ENCODE measurements at places on chromosomes 7 and 10.

- peak; percentile 3 for DNase-seq
Measured at GRCh38 chr7:27339478-27339877, 96.9 kb downstream of the EVX1 start.

GRCh38 chr10:7572391-7572790 is 94.4 kb downstream of the ITIH5 start:
- no peak for DNase-seq

DNA sequence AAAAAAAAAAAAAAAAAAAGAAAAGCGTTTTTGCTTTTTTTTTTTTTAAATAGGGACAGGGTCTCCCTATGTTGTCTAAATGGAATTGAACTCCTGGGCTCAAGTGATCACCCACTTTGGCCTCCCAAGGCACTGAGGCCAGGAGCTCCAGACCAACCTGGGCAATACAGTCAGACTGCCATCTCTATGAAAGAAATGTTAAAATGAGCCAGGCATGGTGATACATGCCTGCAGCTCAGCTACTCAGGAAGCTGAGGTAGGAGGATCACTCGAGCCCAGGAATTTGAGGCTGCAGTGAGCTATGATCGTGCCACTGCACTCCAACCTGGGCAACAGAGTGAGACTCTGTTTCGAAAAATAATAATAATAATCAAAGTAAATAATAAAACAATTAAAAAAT is 16.5 kb upstream of the LMTK2 start:
- DNase-seq, result no peak

DNA sequence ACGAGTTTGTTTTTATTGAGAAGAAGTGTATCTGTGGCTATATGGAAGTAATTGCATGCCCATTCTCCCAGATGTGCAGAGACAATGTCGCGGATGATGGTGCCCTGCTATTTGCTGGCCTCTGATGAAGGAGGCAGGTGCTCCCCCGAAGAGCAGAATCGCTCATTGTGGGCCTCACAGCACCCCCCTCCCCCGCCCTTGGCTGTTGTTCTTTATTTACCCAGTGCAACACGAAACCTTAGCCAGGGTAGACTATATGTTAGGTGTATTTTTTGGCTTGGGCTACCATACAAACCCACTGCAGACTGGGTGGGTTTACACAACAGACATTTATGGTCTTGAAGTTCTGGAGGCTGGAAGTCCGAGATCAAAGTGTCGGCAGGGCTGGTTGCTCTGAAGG is 3.4 kb upstream of the ADCY1 start:
- no peak for DNase-seq

DNA sequence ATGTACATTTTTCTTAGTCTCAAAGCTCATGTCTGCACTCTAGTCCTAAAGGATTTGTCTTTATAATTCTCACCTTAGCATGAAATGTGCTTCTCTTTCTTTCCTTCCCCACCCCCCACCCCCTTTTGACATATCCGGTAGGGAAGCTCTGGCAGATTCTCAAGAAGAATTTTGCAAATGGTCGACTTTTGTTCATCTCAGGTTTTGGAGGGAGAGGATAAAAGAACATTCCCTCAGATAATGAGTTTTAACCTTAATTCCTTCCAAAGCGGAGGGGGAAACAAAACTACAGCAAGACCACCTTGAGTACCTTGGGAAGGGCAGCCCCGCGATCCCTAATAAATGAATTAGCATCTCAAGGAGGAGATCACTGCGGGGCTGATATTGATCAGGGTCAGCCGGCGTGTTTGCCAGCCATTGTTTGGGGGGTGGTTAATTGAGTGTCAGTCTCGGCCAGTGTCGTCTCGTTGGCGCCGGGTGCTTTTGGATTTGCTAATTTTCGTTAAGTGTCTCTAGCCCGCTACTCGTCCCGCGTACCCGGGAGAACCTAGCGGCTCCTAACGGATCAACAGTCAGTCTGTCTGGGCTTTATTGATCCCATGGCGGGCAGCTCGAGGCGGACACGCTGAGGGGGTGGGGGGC is 874 bp upstream of the BAMBI start:
- DNase-seq, result no peak

GRCh38 chr7:34362621-34363020 is 295.4 kb upstream of the NPSR1 start:
- no peak for DNase-seq

DNA sequence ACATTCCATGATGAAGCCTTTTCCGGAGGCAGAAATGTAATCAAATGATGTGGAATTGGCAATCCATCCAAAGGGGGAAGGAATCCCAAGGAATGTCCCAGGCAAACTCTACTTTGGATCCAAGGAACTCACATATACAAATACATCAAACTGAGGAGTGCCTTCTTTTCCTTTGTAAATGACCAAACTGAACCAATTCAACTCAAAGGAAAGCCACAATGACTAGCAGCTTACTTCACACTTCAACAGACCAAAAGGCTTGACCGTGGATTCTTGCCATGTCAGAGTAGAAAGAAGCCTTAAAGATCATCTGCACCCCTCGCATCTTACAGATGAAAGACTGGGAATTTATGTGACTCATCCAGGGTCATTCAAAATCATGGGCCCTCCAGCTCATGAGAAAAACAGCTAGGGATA is 79.7 kb upstream of the MACROH2A2 start:
- peak; percentile 72 for DNase-seq

- DNase-seq, result peak; percentile 71
Measured at GRCh38 chr7:6242561-6242960, 29.9 kb downstream of the CYTH3 start.

DNA sequence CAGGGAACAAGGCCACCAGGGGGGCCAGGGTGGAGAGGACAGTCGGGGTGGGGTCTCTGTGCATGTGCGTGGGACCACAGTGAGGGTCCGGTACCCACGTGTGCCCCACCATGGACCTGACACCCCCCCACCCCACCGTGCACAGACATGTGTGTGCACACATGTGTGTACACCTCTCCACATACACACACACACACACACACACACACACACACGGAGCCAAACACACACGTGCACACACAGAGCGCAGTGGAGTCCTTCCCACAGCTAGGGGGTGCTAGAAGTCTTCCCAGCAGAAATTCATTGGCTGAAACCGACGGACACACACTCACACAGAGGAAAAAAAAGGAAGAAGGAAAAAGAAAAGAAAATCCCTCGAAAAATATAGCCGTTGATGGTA is 42.8 kb upstream of the GNA12 start:
- peak; percentile 84 for DNase-seq

- DNase-seq, result peak; percentile 94
Measured at GRCh38 chr7:46291601-46292150, 370.6 kb upstream of the IGFBP3 start.

DNA sequence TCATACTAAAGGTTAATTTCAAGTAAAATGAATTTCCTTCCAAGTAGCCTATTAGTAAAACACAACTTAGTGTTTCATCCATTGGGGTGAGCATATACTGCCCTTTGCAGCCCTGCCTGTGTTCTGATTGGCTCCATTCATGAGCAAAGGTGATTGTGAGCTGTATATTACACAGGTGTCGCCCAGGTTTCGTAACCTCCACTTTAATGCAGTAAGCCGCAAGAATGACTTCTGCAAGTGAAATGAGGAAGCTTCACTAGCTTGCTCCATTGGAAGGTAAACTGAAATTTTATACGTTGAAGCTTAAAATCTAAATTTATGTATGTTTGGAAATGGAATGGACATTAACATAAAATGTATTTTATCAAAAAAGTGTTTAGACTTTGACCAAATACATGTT is 24.4 kb downstream of the MTURN start:
- DNase-seq, result no peak

DNA sequence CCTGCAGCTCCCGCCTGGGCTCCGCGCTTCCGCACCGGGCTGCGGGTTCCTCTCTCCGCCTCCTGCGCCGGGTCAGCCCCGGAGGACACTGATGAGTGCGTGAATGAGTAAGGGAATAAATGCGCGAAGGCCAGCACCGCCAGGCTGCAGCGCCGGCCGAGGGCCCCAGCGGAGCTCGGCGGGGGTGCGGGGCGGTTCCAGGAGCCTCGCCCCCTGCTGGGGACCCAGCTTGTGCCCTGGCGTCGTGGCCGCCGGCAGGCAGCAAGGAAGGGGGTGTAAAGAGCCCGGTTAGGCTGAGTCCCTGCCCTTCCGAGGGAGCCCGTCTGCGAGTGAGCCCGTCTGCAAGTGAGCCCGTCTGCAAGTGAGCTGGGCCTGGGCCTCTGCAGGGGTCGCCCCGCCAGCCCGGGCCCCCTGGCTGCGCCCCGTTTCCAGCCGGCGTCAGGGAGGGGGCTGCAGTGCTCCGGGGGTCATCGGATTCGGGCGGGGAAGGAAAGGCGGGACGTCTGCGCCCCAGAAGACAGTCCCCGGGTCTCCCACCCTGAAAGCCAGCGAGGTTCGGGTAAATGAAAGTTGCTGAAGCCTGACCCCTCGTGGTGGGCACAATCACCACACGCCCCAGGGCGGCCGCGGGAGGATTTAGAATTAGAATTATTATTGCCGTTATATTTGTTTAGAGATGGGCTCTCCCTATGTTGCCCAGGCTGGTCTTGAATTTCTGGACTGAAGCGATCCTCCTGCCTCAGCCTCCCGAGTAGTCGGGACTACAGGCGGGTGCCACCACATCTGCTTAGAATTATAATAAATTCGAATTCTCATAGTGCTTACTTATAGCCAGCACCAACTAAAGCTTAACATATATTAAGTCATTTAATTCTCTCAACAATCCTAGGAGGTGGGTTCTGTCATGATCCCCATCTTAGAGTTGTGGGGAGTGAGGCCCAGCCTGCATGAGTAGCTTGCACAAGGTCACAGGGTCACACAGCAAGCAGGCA is 8.6 kb upstream of the CRYGN start:
- DNase-seq, result peak; percentile 59

- no peak for DNase-seq
Measured at GRCh38 chr7:72152161-72153131, 259.7 kb downstream of the CALN1 start.

GRCh38 chr10:131862548-131862947 is 38.3 kb upstream of the PPP2R2D start:
- DNase-seq, result no peak

DNA sequence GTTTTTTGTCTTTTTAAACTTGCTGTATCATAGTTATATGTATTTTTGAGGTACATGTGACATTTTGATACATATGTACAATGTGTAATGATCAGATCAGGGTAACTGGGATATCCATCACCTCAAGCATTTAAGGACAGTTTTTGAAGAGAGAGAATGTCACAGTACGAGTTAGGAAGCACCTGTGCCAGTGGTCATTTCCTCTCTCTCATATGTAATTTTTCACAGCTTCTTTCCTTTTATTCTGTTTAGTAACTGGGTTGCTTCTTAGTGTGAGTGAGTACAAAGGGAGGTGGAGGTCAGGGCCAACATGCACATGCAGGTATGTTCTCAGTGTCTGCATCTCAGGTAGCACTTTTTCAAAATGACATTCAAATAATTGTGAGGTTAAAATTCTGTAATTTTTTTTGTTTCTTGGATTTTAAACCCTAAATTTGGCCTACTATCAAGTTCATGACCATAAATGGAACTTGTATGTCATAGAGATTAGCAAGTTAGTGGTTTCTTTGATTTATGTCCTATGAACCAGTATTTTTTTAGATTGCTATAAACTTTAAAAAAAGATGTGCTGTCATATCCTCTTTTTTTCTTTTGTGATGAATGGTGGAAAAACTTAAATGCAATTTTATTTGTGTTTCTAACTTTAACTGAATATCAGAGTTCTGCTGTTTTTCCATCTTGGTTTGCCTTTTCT is 42.7 kb downstream of the SNX10 start:
- no peak for DNase-seq

GRCh38 chr7:91496251-91496820 is 232.1 kb downstream of the FZD1 start:
- no peak for DNase-seq

- DNase-seq, result no peak
Measured at GRCh38 chr10:44908936-44909630, 2.1 kb upstream of the TMEM72 start.

DNA sequence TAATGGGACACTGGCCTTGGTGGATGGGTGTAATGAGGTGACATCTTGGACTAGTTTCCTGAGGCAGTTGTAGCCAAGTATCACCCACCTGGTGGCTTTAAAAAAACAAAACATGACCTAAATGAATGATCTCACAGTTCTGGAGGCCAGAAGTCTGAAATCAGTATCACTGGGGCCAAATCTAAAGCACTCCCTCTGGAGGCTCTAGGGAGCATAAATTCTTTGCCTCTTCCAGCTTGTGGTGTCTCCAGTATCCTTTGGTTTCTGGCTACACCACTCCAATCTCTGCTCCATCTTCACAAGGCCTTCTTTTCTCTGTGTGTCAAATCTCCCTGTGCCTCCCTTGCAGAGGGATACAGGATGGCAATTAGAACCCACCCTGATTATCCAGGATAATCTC is 342.9 kb downstream of the CALN1 start:
- DNase-seq, result no peak

DNA sequence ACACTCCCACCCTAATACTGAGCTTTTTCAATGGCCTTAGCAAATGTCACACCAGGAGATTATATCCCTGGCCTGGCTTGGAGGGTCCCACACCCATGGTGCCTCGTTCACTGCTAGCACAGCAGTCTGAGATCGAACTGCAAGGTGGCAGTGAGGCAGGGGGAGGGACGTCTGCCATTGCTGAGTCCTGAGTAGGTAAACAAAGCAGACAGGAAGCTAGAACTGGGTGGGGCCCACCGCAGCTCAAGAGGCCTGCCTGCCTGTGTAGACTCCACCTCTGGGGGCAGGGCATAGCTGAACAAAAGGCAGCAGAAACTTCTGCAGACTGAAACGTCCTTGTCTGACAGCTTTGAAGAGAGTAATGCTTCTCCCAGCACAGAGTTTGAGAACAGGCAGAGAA is 338.9 kb upstream of the MBL2 start:
- no peak for DNase-seq

DNA sequence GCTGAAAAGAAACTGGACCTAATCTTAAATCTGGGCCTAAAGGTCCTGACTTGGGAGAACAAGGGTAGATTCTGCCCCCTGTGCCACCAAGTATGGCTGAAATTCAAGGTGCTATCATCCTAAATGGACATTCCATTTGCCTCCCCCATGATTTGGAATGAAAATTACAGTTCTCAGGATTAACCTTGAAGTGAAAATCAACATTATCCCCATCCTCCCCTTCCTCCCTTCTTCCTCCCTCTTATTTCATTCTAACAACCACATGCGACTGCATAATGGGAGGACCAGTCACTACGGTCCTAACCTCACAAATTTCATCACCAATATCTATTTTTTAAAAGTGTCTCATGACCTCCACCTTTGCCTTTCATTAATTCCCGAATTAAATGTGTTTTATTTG is 62.1 kb downstream of the SEMA3C start:
- no peak for DNase-seq

DNA sequence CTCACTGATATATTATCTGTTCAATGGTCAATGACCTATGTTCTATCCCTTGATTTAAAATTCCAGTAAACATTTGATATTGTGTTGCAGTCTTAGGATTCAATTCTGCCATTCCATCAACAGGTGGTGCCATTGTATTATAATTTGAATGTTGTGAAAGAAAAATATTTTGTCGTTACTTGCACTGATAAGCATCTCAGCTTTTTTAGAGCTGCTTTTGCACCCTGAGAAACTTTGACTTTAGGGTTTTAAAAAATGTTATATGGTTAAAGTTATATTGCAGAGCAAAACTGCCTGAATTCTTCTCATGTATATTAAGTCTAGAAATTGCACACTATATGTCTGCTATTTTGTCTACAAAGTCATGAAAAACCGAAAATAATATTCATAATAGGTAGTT is 18.8 kb upstream of the MINDY3 start:
- DNase-seq, result peak; percentile 58

GRCh38 chr10:33103863-33104379 is 145.9 kb upstream of the ITGB1 start:
- DNase-seq, result no peak
